ENCODE measurements at places on chromosomes 11 and 22. TPM values are rescaled to one million over a fixed set of nuclear protein-coding genes. Genes with fewer than 3 reads are reported as not detected.

ADM gene
- total RNA-seq = 44.0 TPM

SHANK3 gene
- 0.30 TPM for total RNA-seq

SLC22A12 gene
- total RNA-seq = not detected

PNPLA5 gene
- not detected for total RNA-seq

JAM3 gene
- 61.4 TPM for total RNA-seq

APOL1 gene
- total RNA-seq = 45.5 TPM

KCTD14 gene
- total RNA-seq = 1.1 TPM

RAB38 gene
- 1.1 TPM for total RNA-seq

LARGE1 gene
- 28.7 TPM for total RNA-seq

MUC5B gene
- total RNA-seq = not detected

C11orf52 gene
- 0.38 TPM for total RNA-seq

DRAP1 gene
- 156 TPM for total RNA-seq

LUZP2 gene
- 0.08 TPM for total RNA-seq

PLA2G3 gene
- total RNA-seq = not detected

DEUP1 gene
- not detected for total RNA-seq

POTEH gene
- total RNA-seq = not detected

KCNA4 gene
- 0.59 TPM for total RNA-seq

HEPHL1 gene
- total RNA-seq = 0.30 TPM

OVCH2 gene
- total RNA-seq = not detected

OSM gene
- total RNA-seq = not detected

CNGA4 gene
- under 0.01 TPM for total RNA-seq

CCDC82 gene
- total RNA-seq = 10.9 TPM

RASL10A gene
- under 0.01 TPM for total RNA-seq

SLC22A25 gene
- total RNA-seq = not detected

PKNOX2 gene
- 1.4 TPM for total RNA-seq

MYEOV gene
- not detected for total RNA-seq

ART5 gene
- total RNA-seq = not detected

THRSP gene
- total RNA-seq = not detected

CBLIF gene
- not detected for total RNA-seq

TNKS1BP1 gene
- total RNA-seq = 89.3 TPM

INCENP gene
- total RNA-seq = 3.9 TPM

SYT8 gene
- total RNA-seq = 0.38 TPM

DHCR7 gene
- total RNA-seq = 79.9 TPM

MFNG gene
- total RNA-seq = 0.08 TPM

PANX2 gene
- total RNA-seq = 0.35 TPM

KIF18A gene
- total RNA-seq = 7.1 TPM

SCUBE2 gene
- 8.2 TPM for total RNA-seq

ACRV1 gene
- not detected for total RNA-seq

SELENOH gene
- 86.4 TPM for total RNA-seq
